ENCODE measurements at places on chromosomes 7 and 10.

DNA sequence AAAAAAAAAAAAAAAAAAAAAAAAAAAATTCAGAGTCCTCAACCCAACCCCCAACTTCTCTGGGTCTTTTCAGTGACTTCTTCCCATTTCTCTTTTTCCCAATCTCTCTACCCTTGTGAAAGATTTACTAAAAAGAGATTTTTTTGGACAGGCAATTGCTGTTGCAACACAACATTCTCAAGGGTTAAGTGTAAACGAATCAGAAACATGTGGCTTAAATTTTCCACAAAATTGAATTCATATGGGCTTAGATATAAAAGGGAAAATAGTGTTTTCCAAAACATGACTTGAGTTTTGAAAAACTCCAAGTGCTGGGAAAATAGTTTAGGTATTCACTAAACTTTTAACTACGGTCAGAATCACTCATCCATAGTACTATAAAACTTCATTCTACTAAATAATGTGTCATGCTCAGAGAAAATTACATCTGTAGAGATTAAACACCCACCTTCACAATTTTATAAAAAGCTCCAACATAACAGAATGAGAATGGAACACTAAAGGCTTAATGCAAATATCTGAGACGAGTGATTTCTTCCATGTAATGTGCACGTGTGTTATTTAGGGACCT, 643.1 kb downstream of the PARD3 start:
- no peak for DNase-seq

DNA sequence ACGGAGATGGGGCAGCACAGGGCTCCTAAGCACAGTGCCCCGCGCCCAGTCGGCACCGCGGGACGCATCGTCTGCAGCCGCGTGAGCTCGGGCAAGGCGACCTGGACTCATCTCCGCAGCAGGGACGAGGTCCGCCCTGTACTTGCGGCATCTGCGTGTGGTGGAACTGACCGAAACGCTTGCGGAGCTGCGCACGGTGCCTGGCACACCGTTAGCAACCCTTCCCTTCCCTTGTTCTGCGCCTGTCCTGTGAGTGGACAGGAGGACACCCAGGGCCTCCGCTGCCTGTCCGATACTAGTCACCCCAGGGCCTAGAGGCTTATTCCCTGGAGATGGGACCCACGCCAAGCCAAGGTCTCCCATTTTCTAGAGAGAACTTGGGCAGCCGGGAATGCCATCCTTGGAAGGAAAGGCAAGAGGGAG, 98.5 kb downstream of the WDR11 start:
- DNase-seq: no peak

- no peak for DNase-seq
Measured at GRCh38 chr7:76411626-76412025, 2.1 kb upstream of the SSC4D start.

- no peak for DNase-seq
Measured at GRCh38 chr10:101912561-101913179, 69.1 kb upstream of the KCNIP2 start.

GRCh38 chr10:4333459-4333894, 492.5 kb upstream of the AKR1E2 start:
- DNase-seq: no peak

- no peak for DNase-seq
Measured at GRCh38 chr7:2498708-2499107, 20.9 kb upstream of the LFNG start.

DNA sequence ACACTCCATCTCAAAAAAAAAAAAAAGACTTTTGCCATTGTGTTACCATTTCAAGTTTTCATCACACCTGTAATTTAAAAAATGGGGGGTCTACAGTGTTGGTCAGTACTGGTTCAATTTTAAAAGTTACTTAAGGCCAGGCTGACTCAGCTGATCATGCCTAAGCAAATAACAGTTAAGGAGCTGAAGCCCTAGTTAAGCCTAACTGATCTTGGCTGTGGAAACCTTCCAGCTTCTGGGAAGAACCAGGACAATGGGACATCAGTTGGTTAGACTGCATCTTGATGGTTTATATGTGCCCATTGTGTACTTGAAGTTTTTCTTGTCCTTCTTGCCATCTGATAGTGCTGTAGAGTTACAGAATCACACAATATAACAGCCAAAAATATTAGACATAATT, 26.7 kb downstream of the VCL start:
- no peak for DNase-seq

DNA sequence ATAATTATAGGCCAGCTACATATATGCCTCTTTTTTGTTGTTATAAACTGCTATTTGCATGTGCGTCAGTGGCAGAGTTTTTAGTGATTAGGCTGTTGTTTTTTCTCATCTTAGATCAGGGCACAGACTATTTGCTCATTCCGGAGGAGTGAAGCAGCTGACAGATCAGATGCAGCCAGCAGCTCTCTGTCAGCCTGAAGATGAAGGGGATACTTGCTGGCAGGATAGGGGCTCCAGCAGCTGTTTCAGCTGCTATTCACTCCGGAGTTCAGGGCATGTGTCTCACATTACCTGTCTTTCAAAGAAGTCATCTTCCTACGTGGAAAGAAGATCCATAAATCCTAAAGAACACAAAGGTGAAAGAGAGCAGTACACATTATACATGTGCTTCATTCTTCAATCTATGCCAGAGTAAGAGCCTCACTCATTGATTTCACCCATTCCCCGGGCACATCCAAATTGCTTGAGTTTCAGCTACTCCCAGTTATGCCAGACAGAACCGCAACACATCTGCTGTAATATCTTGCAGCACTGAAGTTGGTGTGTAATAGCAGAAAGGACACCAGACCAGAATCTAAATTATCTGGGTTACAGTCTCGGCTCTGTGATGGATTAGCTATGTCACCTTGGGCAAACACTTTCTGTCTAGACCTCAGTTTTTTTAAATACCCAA, 182.8 kb upstream of the CHRM2 start:
- DNase-seq: no peak

DNA sequence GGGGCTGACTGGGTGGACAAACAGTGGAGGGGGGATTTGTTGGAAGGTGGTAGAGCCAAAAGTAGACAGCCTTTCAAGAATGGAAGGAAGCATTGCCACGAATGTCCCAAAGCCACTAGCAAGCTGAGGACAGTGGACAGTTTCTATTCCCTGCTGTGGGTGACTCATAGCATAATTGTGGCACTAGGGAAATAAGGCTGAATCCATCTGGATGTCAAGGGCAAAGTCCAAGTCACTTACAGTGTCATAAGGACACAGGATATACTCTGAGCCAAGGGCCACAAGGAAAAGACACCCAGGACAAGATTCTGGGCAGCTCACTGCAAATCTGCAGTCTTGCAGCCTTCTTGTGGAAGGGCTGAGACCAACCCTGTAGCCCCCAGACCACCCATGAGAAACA, 79.7 kb downstream of the FRMPD2 start:
- DNase-seq: no peak

GRCh38 chr10:19979628-19980027, 163.4 kb downstream of the PLXDC2 start:
- DNase-seq: no peak

Measured in activated gamma-delta T cell (primary cell).